ENCODE measurements at places on chromosomes 16 and 17.

GRCh38 chr17:80146121-80147034, 550 bp downstream of the EIF4A3 start:
- no peak for DNase-seq

DNA sequence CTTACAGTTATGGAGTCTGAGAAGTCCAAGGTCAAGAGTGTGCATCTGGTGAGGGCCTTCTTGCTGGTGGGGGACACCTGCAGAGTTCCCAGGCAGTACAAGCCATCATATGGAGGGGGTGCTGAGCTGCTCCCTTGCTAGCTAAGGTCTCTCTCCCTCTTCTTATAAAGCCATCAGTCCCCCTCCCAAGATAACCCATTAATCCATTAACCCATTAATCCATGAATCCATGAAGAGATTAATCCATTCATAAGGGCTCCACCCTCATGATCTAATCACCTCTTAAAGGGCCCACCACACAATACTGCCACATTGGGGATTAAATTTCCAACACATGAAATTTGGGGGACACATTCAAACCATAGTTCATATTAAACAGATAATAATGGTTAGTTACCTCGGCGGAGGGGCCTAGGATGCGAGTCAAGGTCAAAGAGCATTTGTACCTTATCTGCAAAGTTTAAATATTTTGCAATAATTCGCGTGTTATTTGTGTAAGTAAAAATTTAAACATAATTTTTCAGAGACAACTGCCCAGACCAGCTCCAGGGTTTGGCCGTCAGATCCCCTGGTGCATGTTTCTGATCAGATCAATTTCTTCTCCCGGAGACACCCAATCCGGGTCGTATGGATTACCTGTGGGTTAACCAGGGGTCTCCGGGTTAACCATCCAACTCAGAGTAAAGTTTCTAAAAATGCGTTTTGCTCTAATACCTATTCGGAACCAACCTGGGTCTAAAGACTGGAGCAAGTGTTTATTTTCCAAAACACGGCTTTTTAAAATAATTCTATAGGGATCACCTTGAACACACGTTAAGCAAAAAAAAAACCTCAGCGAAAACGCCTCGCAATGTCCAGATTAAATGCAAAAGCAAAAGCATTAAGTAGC, 740 bp upstream of the POLR3E start:
- DNase-seq = no peak

DNA sequence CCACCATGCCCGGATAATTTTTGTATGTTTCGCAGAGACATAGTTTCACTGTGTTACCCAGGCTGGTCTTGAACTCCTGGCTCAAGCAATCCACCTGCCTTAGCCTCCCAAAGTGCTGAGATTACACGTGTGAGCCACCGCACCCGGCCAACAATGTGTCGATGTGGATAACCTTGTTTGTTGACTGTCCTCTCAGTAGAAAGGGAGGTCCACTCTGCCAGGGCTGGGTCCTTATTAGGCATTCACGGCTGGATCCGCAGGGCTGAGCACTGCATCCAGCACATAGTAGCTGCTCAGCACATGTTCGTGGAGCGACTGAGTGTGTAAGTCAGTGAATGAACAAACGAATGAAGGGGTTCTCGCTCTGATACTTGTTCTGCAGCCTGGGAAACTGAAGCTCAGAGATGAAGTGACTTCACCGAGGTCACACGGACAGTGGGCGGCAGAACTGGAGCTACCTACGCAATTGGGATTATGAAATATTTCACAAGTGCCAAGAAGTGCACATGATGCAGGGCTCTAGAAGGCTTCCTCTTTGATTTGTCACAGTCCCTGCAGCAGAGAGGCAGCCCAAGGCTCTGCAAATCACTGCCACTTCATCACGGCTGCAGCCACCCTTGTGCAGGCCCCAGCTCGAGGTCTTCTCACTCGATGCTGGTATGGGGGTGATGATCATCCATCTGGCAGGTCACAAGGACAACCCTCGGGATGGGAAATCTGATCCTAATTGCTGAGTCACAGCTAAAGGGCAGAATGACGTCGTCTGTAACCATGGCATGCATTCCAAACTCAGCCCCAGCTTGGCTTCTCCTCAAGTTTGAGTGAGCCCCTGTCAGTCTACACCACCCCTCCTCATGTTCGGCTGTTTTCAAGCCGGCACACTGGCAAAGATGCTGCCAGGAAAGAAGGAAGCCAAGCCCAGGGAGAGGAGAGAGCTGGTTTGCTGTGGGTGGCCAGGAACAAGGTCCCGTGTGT, 28.0 kb upstream of the SNN start:
- peak; percentile 94 for DNase-seq

DNA sequence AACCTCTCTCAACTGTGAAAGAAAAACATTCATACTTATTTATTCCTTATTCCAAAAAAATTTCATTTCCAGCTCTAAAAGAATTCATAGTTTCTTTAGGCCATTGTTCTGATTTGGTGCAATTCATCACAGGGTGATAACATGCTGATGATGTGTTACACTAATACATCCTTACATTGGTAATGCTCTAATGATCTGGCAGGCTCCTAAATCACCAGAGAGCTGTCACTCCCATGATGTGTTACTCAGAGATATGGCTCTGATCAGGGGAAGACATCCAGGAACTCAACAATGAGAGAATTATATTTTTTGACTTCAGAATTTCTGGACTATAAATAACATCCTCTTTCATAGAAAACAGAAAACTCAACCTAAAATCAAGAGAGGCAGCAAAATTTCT, 209.3 kb downstream of the CHD9NB start:
- no peak for DNase-seq

DNA sequence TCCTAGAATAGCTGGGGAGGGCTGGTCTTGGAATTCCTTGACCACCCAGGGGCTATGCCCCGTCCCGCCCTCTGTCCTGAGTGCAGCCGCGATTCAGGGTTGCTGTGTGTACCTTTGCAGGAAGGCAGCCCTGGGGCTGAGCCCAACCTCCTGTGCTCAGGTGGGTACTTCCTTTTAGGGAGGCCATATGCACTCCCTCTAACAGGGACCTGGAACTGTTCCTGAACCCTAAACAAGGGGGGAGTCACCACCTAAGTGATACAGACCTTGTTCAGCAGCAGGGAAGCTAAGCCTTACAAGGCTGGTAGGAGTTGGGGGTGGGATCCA, 24.6 kb downstream of the LLGL2 start:
- DNase-seq = no peak

- no peak for DNase-seq
Observed at GRCh38 chr17:37230633-37231032, 145.2 kb upstream of the C17orf78 start.

GRCh38 chr17:15303851-15304250, 37.5 kb downstream of the TEKT3 start:
- DNase-seq = no peak

DNA sequence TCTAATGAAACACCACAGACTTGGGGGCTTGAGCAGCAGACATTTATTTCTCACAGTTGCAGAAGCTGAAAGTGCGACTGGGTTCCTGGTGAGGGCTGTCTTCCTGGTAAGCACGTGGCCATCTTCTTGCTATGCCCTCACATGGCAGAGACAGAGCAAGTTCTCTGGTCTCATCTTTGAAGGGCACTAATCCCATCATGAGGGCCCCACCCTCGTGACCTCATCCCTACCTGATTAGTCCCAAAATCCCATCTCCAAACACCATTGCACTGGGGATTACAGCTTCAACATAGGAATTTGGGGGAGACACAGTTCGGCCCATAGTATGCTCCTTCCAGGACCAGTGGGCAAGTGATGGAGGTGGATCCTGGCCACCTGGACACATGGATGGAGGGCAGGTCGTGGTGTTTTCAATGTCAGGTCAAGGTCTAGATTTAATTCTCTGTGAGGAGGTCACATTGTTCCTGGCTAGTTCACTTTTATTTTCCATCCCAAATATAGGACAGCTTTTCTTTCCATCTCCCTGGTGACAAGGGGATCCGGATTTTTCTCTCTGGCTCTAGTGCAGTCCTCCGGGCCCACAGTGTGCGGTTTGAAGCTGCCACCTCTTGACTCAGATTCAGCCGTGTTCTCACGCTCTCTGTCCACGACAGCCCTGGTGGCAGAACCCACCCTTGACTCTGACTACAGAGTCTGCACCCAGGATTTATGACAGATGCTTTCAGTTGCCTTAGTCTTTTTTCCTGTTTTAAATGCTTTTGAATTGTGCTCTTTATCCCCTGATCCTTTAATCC, 160.5 kb upstream of the NOL11 start:
- DNase-seq = no peak

- DNase-seq = no peak
Observed at GRCh38 chr16:16162591-16162990, 60.7 kb downstream of the ABCC6 start.

DNA sequence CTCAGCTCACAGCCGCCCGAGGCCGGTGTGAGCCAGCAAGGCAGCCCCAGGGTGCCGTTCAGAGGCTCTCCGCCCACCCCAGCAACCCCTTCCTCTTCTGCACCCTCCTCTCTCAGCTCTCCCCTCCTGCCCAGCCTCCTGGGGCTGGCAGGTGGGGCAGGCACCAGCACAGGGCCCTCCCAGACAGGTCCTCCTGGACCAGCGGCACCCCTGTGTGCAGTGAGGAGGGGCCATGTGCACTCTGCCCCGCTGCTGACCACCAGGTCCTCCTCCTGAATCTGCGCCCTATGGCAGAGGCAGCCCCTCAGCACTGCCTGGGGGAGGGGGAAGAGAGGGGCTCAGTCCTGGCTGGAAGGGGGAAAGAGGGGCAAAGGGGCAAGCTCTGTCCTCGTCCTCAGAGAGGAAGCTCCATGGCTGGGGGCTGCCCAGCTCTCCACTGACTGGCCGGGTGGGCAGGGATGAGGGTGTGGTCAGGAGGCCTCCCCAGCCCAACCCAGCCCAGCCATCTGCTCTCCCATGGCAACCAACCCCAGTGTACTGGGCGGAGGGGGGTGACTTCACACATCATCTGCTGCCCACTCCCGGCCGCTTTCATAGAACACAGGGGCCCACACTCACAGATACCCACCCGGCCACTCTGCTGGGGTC, 5.4 kb upstream of the BCAR1 start:
- DNase-seq = no peak

DNA sequence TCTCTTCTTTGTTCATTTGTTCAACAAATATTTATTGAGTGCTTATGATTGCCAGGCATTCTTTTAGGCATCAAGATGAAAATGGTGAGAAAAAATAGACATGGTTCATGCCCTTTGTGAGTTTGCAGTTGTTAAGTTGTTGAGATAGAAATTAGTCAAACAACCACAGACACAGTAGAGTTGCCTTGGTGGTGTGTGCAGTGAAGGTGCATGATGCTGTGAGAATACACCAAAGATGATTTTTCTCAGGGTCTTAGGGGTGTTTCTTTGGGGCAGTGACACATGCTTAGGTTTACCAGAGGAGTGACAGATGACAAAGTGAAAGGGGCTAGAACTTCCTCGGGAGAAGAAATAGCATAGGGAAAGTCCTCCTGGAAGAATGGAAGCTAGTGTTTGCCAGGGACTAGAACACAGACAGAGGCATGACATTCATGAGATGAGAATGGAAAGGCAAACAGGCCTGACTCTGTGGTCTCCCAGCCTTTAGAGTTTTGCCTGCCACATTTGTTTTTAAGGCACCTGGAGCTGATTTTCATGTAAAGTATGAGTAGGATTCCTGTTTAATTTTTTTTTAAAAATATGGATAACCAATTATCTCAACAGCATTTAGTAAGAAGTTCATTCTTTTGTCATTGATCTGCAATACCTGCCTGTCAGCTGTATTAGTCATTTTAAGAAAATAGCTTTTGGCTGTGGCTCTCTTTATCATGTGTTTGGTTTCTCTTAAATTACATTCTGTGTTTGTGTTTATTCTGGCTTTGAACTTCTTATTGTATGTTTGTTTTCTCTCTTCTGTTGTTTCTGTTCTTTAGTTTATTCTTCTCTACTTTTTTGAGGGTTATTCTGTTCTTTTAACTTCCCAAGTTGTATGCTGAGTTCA, 36.6 kb downstream of the CYLD start:
- DNase-seq = no peak

DNA sequence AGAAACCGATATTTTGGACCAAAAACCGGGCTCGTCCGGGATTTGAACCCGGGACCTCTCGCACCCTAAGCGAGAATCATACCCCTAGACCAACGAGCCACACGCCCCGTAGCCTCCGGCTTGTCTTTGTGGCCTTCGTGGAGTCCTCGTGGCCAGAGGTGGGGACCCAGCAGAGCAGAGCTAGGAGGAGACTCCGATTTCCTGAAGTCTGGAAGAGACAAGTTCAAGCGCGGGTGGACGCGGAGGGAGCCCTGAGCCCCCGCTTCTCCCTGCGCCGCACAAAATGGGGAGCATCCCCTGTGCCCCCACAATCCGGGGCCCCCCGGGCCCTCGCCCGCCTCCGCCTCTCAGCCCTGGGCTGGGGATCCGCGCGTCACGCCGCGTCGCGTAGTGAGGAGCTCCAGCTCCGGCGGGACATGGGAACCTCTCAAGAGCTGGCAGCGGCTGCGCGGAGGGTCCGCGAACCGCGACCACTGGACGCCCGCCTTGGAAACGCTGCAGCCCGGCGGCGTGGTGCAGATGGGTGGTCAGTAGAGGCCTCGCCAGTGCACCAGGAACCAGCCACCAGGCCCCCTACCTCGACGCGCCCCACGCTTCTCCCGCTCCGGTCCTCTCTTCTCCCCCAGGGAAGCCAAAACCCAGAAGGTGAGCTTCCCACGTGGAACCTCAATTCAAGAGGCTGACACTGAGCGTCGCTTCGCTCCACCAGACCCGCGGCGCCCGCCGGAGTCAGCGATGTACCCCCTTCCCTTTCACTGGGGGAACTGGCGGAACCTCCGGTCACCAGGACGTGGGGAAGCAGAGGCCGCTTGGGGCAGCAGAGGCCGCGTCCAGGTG, 5.2 kb upstream of the OR1F1 start:
- no peak for DNase-seq

GRCh38 chr17:64747938-64748540, 85.9 kb upstream of the SMURF2 start:
- no peak for DNase-seq

DNA sequence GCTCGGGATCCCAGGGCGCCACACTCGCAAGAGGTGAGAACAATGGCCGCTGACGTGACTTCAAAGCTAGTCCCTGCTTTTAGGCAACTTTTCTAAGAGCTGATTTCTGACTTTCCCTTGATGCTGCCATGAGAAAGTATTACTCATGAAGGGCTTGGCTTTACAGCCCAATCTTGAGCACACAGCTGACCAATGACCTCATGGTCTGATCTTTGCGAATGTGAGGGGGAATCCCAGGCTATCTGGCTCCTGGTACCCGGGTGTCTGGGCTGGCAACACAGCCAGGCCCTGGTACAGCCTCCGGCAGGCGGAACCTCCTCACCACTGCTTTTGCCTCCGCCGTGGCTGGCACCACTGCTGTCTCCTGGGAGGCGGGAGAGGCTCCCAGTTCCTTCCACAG, 17.5 kb downstream of the NDUFAF8 start:
- DNase-seq = no peak

DNA sequence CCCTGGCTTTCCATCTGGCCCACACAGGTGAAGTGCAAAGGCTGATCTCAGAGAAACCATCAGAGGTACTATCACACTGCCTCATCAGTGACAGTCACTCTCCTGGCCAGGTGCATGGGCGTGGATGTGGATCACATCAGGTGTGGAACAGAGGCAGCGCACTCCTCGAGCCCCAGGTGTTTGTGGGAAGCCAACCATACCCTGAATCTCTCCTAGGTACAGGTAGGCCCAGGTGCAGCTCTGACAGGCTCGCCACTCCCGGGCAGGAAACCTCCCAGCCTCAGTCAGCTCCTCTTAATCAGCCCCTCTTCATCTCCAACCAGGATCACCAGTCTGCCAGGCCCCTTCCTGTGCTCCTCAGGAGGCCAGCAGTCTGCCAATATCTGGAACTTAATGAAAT, 31.7 kb downstream of the TLE7 start:
- DNase-seq = no peak

Measured in epithelial cell of prostate (primary cell).